Spinal cord (tissue), 10 donors: ENCODE measurements at places on chromosomes 4 and X. TPM values are rescaled to one million over a fixed set of nuclear protein-coding genes. Genes with fewer than 3 reads are reported as not detected.

GRCh38 chrX:21725916-21726315, 32.0 kb downstream of the SMPX start:
- H3K27ac ChIP-seq, result no peak overlapping the region
- H3K27me3 ChIP-seq, result peaks cover 2% of the 10 kb centered on the region
- peaks cover 3% of the 10 kb centered on the region for H3K4me1 ChIP-seq
- no peak for DNase-seq
- H3K4me3 ChIP-seq, result no peak overlapping the region

GRCh38 chr4:31390849-31391248, 670.7 kb downstream of the PCDH7 start:
- no peaks in the 10 kb centered on the region for H3K36me3 ChIP-seq
- H3K4me3 ChIP-seq, result no peak overlapping the region
- no peaks in the 10 kb centered on the region for H3K27me3 ChIP-seq
- no peak for DNase-seq
- no peaks in the 10 kb centered on the region for H3K4me1 ChIP-seq

GRCh38 chr4:47882228-47882627, 32.2 kb downstream of the NFXL1 start:
- no peaks in the 10 kb centered on the region for H3K4me1 ChIP-seq
- peak; percentile 15 for DNase-seq
- H3K27me3 ChIP-seq, result no peaks in the 10 kb centered on the region
- H3K27ac ChIP-seq, result peak overlapping the region; percentile 13

DNA sequence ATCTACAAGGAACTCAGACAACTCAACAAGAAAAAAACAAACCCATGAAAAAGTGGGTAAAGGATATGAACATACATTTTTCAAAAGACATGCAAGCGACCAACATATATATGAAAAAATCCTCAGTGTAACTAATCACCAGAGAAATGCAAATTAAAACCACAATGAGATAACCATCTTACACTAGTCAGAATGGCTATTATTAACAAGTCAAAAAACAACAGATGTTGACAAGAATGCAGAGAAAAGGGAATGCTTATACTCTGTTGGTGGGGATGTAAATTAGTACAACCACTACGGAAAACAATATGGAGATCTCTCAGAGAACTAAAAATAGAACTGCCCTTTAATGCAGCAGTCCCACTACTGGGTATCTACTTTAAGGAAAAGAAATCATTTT, 12.1 kb downstream of the NIPAL1 start:
- no peak overlapping the region for H3K27ac ChIP-seq
- no peak for DNase-seq
- no peaks in the 10 kb centered on the region for H3K27me3 ChIP-seq
- no peak overlapping the region for H3K4me3 ChIP-seq
- no peaks in the 10 kb centered on the region for H3K36me3 ChIP-seq

- H3K4me1 ChIP-seq, result no peaks in the 10 kb centered on the region
- H3K27me3 ChIP-seq, result peaks cover 2% of the 10 kb centered on the region
- no peaks in the 10 kb centered on the region for H3K36me3 ChIP-seq
- no peak for DNase-seq
- H3K4me3 ChIP-seq, result no peak overlapping the region
- H3K27ac ChIP-seq, result no peak overlapping the region
Observed at GRCh38 chr4:84167093-84167492, 332.0 kb downstream of the NKX6-1 start.

DNA sequence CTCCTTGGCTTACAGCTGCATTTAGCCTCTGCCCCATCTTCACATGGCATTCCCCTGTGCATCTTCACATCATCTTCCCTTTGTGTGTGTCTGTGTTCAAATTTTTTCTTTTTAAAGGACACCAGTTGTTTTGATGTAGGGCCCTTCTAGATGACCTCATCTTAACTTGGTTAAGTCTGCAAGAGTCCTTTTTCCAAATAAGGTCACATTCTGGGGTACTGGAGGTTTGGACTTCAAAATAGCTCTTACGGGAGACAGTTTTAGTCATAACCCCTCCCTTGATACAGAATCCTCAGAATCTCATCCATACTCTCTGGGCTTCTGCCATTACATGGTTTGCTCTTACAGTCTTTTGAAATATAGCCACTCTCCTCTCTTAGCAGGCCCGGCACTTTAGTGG, 231.5 kb upstream of the ATP6AP2 start:
- H3K4me1 ChIP-seq, result no peaks in the 10 kb centered on the region
- no peak for DNase-seq
- no peaks in the 10 kb centered on the region for H3K27me3 ChIP-seq
- H3K27ac ChIP-seq, result no peak overlapping the region
- no peak overlapping the region for H3K4me3 ChIP-seq
- H3K36me3 ChIP-seq, result no peaks in the 10 kb centered on the region

DNA sequence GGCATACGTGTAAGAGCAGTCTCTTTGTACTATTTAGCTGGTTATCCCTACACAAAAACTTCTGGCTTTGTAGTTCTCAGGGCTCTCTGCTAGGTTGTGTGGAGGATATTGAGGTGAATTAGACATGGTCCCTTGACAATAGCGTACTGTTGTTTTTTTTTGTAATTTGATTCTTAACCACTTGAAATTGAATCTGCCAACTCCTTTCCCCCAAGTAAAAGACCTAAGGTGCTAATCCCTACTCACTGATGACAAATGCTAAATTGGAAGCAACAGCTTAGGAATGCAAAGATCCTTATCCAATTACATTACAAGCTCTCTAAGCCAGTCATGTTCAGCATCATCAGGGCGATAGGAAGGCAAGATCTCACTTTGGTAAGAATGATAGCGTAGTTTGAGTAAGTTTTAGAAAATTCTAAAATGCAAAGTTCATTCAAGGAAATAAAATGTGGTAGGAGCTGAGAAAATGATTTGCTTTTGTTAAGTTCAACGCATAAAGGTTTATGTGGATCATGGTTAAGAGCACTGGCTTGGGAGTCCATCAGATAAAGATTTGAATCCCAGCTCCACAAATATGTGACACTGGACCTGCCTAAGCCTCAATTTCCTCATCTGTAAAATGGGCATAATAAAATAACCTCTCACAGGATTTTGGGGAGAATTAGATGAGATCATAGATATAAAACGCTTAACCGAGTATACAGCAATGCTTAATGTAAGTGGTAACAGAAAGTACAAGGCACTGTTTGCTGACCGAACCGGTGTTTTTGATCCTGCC, 39.3 kb downstream of the DOCK11 start:
- H3K36me3 ChIP-seq, result no peaks in the 10 kb centered on the region
- no peak for DNase-seq
- H3K4me3 ChIP-seq, result no peak overlapping the region
- H3K27ac ChIP-seq, result no peak overlapping the region

DNA sequence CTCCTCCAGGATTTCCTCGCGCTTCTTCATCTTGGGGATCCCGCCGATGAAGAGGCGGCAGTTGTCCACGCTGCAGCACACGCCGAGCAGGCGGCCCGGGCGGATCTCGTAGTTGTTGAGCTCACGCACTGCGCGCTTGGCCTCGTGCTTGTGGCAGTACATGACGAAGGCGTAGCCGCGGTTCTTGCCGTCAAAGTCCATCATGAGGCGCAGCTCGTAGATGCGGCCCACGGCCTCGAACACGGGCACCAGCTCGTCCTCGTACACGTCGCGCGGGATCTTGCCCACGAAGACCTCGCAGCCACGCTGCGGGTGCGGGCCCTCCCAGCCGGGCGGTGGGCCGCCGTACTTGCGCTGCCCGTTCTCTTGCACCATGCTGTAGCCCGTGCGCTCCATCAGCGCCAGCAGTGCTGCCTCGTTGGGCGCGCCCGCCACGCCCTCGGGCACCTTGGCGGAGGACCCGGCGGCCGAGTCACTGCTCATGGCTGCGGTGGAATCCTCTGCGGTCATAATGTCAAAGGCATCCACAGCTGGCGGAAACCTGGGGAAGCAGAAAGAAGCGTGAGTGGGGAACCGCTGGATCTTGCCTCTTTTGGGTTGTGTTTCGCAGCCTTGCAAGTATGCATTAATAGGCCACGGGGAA, 103.4 kb downstream of the CHRNA9 start:
- peaks cover 4% of the 10 kb centered on the region for H3K36me3 ChIP-seq
- no peak overlapping the region for H3K27ac ChIP-seq
- H3K4me3 ChIP-seq, result no peak overlapping the region

GRCh38 chrX:92231391-92231790, 452.2 kb downstream of the PCDH11X start:
- no peak for DNase-seq
- no peak overlapping the region for H3K4me3 ChIP-seq
- H3K36me3 ChIP-seq, result no peaks in the 10 kb centered on the region
- H3K4me1 ChIP-seq, result no peaks in the 10 kb centered on the region
- H3K27me3 ChIP-seq, result no peaks in the 10 kb centered on the region

DNA sequence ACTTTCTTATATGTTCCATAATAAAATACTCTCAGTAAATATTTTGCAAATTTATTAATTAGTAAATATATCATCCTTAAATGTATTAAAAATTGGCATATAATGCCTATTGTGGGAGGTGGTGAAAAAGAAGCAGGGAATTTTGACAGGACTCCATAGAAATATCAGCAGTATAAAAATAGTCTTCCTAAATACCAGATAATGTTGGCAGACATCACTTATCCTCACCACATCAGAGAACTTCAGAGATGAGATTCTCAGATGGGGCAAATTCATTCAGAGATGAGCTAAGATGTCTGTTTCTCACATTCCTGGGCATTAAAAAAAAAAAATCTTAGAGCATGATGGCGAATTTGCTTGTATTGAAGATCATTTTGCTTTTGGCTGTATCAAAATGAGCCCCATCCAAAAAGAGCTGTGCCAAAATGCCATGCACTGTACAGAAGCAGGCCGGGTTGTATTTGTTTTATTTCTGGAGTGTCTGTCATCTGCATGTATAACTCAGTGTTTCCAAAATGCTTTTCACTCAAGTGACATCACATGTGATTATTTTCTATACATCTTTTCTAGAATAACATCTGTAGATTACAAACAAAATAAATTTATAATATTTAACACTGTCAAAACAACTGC, 41.7 kb downstream of the ATP8A1 start:
- no peaks in the 10 kb centered on the region for H3K36me3 ChIP-seq
- H3K4me3 ChIP-seq, result no peak overlapping the region
- no peak for DNase-seq
- no peaks in the 10 kb centered on the region for H3K27me3 ChIP-seq
- no peak overlapping the region for H3K27ac ChIP-seq

DNA sequence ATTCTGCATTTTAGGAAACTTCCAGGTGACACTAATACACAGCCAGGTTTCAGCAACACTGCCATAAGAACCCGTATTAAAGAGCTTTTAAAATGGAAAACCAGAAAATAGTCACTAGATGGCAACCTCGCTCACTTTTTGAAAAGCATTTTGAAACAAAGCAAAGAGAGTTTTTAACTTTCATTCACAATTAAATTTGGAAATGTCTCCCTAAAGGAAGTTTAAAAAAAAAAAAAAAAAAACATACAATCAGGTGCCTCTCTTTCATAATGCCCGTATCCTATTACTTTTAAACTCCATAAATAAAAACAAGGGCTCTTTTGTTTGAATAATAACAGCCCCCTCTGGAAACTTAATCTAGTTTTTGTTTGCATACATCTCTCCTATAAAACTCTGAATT, 20.3 kb downstream of the MEPE start:
- no peaks in the 10 kb centered on the region for H3K27me3 ChIP-seq
- no peak overlapping the region for H3K4me3 ChIP-seq
- H3K27ac ChIP-seq, result no peak overlapping the region
- H3K36me3 ChIP-seq, result no peaks in the 10 kb centered on the region
- H3K4me1 ChIP-seq, result no peaks in the 10 kb centered on the region

DNA sequence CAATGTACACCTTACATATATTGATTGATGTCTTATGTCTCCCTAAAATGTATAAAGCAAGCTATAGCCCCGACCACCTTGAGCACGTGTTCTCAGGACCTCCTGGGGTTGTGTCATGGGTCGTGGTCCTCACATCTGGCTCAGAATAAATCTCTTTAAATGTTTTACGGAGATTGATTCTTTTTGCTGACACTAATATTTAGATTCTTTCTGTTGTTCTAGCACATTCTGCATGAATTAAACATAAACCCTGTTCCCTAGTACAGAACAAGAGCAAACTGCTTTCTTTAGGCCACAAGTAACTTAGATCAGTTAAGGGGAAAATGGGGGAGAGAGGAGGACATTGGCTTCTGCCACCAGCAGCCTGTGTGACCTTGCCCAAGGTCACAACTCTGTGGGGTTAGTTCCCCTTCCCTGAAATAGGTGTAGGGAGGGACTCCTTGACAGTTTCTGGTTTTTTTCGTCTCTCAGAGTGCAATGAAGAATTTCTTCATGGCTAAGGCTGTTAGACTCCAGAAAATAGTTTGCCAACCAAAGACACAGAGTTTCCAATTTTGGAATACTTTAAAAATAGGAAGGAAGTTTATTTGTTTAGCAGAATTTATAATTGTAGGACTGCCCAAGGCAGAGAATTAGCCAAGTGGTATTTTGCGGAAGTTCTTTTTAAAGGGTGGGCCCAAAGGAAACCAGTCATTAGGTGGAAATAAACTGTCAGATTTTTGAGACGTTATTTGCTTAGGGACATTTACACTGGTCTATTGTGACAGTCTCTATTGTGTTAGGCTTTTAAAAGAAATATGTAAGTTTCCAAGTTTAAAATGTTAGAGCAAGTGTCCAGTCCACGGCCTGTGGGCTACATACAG, 29.4 kb downstream of the PTTG2 start:
- no peak for DNase-seq
- H3K27ac ChIP-seq, result peak overlapping the region; percentile 53
- H3K36me3 ChIP-seq, result no peaks in the 10 kb centered on the region
- peaks cover 11% of the 10 kb centered on the region for H3K4me1 ChIP-seq
- H3K27me3 ChIP-seq, result no peaks in the 10 kb centered on the region

- no peaks in the 10 kb centered on the region for H3K4me1 ChIP-seq
- H3K27ac ChIP-seq, result no peak overlapping the region
- no peak overlapping the region for H3K4me3 ChIP-seq
- DNase-seq, result no peak
- no peaks in the 10 kb centered on the region for H3K36me3 ChIP-seq
Observed at GRCh38 chrX:96556886-96557285, 127.8 kb upstream of the DIAPH2 start.

- no peaks in the 10 kb centered on the region for H3K36me3 ChIP-seq
- no peak overlapping the region for H3K4me3 ChIP-seq
- H3K27me3 ChIP-seq, result no peaks in the 10 kb centered on the region
- no peak for DNase-seq
- H3K27ac ChIP-seq, result peak overlapping the region; percentile 71
Observed at GRCh38 chr4:16843831-16844508, 54.5 kb downstream of the LDB2 start.

- no peak for DNase-seq
- no peaks in the 10 kb centered on the region for H3K4me1 ChIP-seq
- H3K4me3 ChIP-seq, result no peak overlapping the region
- H3K36me3 ChIP-seq, result no peaks in the 10 kb centered on the region
- no peak overlapping the region for H3K27ac ChIP-seq
Observed at GRCh38 chrX:31516527-31516926, 444.7 kb upstream of the FTHL17 start.

GRCh38 chr4:152937336-152938236, 1.5 kb downstream of the FHDC1 start:
- no peaks in the 10 kb centered on the region for H3K36me3 ChIP-seq
- DNase-seq, result no peak
- H3K27me3 ChIP-seq, result peaks cover 27% of the 10 kb centered on the region
- peak overlapping the region; percentile 69 for H3K4me3 ChIP-seq
- peak overlapping the region; percentile 25 for H3K27ac ChIP-seq
- peaks cover 30% of the 10 kb centered on the region for H3K4me1 ChIP-seq

GRCh38 chr4:41432881-41433280, 105.1 kb upstream of the LIMCH1 start:
- no peak overlapping the region for H3K4me3 ChIP-seq
- H3K4me1 ChIP-seq, result peaks cover 19% of the 10 kb centered on the region
- no peaks in the 10 kb centered on the region for H3K36me3 ChIP-seq

The MBNL3 gene
- total RNA-seq, result 12.3 TPM

The MAB21L2 gene
- 25.7 TPM for total RNA-seq

The ZNF157 gene
- 4.6 TPM for total RNA-seq

The F9 gene
- total RNA-seq, result not detected

The POLN gene
- 4.6 TPM for total RNA-seq

The GPC4 gene
- 8.2 TPM for total RNA-seq

The GLOD5 gene
- total RNA-seq, result not detected

The MEPE gene
- 0.06 TPM for total RNA-seq

The EMCN gene
- 17.2 TPM for total RNA-seq

The GABRB1 gene
- total RNA-seq, result 11.7 TPM

The MID1IP1 gene
- total RNA-seq, result 43.8 TPM
